ENCODE measurements at places on chromosomes 13 and 19.

GRCh38 chr19:44607049-44607448 is 6.3 kb upstream of the IGSF23 start:
- DNase-seq, result no peak

DNA sequence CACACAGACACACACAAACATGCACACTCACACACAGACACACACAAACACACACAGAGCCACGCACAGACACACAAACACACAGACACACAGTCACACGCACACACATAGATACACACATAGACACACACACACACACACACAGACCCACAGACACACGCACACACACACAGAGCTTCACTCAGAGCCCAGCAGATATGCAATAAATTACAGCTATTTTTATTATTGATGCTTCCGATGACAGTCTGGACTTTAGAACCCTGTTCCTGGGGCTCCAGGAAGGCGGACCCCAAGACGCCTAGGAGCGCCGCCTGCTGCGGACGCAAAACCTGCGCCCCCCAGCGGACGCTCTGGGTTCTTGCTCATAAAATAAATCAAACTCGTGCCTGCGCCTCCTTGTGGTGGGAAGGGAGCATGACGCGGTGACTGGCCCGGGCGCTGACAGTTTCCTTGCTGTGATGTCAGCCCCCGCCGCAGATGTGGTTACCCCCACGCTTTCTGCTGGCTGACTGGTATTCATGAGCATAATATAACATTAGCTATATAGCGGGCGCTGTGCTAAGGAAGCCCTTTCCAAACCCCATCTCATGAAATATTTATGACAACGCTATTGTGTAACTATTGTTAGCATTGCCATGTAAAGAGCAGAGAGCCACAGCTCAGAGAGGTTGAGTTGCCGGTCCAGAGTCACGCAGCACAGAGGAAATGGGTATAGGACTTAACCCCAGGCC is 64.4 kb upstream of the TM9SF2 start:
- DNase-seq, result peak; percentile 96

GRCh38 chr19:49599378-49600295 is 8.7 kb downstream of the PRR12 start:
- DNase-seq, result no peak

DNA sequence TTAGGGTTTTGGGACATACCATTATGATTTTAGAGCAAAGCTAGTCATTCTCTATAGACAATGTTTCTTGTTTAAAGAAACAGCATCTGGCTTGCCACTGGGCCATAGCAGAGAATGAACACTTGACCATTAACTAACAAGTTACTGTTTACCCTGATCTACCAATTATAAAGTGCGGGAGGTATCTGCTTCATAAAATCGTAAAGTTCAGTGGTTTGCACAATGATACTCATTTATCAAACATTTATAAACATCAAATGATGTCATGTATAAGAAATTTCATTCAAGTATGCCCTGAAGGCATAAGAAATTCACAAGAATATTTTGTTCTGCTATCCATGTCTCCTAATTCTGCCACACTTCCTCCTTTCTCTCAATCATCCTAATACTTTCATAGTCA is 139.2 kb downstream of the PCDH20 start:
- DNase-seq, result no peak
